ENCODE measurements at places on chromosomes 3 and 15.
A peak's percentile ranks its signal among the peaks of the same experiment; 100 is the strongest.

GRCh38 chr15:88776646-88777045 lies 26.6 kb upstream of the ACAN start:
- no peak for DNase-seq

- no peak for DNase-seq
These were observed 3.5 kb upstream of the MTFMT start for GRCh38 chr15:65032801-65033537.

- peak; percentile 58 for DNase-seq
These were observed 37.7 kb downstream of the SENP8 start for GRCh38 chr15:72155635-72156616.

DNA sequence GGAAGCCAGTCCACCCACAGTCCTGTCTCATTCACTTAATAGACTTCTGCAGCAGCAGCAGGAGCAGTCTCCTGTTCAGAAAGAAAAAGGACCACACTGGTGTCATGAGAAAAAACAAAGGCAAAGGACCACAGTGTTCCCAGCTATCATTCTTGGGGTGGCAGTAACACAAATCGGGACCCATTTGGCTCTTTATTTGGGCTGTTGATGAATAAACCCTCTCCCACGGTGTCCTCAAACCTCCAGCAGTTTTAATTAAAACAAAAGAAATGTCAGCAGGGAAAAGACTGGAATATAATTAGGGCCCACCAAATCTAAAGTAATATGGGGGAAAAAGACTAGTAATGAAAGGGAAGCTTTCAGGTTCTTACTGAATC lies 210.5 kb upstream of the SLC2A2 start:
- DNase-seq = no peak

GRCh38 chr15:27677951-27678350 lies 421.2 kb downstream of the OCA2 start:
- no peak for DNase-seq

DNA sequence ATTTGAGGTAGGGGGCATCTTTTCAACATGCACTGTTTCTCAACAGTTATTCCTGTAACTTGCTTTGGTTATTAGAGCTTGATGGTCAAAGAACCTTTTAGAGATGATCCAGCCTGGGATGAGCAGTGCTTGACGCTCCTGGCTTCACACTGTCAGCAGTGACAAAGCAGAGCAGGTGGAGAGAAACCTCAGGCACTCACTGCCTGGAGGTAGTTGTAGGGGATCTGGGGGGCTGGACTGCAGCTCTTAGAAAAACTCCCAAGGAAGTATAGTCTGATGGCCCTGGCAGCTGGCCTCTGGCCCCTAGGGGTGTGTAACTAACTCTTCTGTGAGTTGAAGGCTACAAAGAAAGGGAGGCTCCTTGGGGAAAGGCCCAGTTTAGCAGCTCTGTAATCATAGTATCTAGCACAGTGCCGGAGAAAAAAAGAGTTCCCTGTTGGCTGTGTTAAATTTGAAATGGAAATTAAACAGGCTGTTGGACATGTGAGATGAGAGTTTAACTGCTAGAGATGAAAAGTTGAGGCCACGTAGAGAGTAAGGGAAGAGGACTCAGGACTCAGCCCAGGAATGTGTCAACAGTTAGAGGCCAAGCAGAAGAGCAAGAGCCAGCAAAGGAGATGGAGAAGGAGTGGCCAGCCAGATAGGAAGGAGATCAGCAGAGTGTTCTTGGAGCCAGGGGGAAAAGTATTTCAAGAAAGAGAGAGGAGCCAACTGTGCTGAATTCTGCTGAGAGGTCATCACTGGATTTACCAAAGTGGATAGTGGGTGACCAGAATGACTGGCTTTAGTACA lies 14.2 kb downstream of the OXNAD1 start:
- no peak for DNase-seq

DNA sequence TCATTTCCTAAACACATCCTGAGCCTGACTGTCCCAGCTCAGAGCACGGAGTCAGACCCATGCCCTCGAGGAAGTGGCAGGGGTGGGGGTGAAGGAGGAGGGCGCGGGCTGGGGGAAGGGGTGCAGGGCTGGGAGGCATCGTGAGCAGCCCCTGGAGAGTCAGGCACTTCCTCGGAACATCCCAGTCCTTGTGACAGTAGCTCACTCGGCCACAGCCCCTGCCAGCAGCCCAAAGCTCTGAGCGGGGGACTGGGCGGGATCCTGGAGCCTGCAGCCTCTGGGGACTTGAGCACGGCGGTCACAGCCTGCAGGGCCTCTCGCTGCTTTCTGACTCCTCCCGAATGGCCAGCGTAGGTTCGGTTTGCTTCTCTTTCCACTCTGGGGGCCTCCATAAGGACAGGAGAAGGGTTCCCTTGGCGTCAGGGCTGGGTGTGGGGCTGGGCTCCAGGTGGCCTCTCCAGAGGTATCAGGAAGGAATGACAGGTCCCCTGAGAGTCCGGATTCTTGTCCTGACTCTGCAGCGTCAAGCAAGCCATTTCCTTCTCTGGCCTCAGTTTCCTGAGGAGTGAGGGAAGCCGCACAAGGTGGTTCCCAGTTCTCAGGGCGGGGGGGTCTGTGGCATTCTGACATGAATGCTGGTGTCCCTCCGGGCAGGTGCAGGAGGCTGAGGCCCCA lies 20.9 kb downstream of the PSTPIP1 start:
- DNase-seq = no peak

DNA sequence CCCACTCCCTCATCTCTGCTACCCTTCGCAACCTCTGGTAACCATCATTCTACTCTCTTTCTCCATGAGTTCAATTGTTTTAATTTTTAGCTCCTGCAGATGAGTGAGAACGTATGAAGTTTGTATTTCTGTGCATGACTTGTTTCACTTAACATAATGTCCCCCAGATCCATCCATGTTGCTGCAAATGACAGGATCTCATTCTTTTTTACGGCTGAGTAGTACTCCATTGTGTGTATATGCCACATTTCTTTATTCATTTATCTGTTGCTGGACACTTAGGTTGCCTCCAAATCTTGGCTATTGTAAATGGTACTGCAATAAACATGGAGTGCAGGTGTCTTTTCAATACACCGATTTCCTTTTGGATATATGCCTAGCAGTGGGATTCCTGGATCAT lies 12.1 kb downstream of the GALK2 start:
- no peak for DNase-seq

GRCh38 chr3:49161808-49162530 lies 4.2 kb downstream of the CCDC71 start:
- DNase-seq = no peak

DNA sequence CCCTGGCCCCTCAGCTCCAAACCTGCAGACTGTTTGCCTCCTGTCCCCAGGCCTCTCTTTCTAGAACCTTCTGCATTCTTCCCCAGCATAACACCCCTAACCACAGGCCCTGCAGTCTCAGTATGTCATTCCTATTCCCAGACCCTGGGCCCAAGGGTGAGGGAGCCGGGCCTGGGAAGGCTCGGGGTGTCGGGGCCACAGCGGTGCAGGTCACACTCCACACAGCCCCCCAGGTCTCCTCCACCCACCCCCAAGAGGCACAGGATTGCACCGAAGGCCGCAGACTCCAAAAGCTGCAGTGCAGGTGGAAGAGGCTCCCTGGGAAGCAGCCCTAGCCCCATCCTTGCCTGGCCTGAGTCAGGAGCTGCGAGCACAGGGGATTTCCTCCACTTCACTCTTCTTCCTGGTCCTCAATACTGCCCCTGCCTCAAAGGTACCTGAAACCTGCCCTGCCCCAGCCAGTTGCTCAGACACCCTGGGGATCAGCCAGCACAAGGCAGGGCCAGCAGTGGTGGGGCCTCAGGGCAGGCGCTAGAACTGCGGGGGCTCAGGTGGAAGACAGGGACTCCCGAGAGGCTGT lies 31.1 kb downstream of the TNK2 start:
- DNase-seq = no peak

DNA sequence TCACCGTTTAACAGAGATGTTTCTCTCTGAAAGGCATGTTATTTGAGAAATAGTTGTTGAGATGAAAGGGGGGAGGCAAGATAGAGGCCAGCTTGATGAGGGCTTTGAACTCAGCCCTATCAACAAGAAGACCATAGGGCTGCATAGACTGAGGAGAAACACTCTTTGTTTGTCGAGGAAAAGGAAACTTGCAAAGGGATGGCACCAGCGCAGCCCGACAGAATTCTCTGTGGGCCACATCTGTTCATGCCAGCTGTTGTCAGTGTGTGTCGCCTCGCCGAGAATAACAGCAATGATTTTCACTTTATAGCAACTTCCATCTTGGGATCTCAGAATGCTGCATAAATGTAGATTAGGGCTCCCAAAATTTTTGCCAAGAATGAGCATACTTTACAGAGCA lies 478.3 kb upstream of the TPRG1 start:
- DNase-seq = no peak

- no peak for DNase-seq
These were observed 15.8 kb upstream of the SST start for GRCh38 chr3:187685948-187686347.

DNA sequence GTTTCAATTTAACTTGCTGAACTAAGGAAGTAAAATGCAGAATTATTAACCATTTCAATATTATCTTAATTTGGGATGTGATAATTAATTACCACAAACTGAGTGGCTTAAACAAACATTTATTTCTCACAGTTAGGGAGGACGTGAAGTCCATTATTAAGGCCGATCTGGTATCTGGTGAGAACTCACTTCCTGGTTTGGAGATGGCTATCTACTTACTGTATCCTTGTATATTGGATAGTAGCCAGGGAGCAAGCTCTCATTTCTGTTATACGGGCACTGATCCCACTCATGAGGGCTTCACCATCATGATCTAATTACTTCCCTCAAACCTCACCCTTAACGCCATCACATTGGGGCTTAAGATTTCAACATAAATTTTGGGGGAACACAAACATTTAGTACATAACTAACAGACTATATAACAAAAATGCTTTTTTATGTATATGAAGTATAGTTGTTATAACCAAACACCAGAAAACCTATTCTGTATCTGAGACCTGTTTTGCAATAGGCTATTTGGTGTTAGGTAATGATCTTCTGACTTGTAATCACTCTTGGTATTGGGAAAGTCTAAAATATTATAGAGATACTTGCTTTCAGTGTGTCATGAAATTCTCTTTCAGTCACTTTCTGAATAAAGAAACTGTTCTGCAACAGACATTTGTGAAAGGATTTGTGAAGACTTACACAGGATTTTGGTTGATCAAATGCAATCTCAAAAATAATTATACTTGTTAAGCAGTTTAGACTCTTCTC lies 4.7 kb upstream of the KPNA4 start:
- peak; percentile 81 for DNase-seq

DNA sequence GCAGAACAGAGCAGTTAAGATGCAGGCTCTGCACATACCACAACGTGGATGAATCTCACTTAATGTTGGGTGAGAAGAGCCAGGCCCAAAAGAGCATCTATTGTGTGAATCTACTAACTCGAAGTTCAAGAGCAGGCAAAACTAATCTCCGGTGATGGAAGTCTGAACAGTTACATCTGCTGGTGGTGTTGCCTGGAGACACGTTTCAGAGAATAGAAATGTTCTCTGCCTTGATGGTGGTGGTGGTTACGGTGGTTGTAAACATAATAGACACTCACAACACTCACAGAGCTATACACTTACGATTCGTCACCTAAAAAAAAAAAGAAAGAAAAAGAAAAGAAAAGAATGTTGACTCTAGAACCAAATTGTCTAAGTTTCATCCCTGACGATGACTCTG lies 86.8 kb downstream of the LIPC start:
- no peak for DNase-seq

GRCh38 chr15:63918317-63918672 lies 84.5 kb upstream of the HERC1 start:
- no peak for DNase-seq

DNA sequence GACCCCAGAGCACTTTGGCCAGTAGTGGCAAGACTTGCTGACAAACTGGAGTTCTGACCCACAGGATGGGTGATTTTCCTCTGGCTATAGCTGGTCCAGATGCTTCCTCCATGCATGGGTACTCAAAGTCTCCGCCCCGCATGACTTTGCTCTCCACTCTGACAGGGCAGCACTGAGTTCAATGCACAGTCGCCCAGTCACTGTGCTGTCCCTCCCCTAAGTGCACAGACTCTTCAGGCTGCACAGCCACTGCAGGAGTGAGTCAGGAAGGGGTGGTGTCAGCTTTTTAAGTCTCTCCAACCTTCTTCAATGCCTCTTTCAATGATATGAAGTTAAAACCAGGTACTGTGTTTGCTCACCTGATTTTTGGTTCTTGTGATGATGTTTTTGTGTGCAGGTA lies 17.8 kb downstream of the TEX9 start:
- no peak for DNase-seq

DNA sequence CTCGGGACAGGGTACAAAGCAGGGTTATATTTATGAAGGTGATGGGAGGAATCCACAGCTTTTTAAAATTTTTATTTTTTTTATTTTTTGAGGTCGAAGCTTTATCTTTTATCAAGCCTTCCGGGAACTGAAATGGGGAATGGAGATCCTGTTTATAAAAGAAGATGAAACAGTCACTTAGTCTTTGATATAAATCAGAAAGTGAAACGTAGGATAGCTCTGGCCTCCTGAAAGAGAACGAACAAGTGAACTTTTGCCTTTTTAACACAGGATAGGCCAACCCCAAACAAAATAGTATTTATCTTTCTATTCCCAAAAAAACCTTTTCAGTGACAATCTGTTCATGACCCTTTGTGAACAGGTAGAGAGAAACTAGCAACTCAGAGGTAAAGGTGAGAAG lies 634.0 kb upstream of the LMCD1 start:
- DNase-seq = no peak

GRCh38 chr3:127585163-127585812 lies 5.2 kb downstream of the TPRA1 start:
- no peak for DNase-seq

- DNase-seq = no peak
These were observed 7.4 kb downstream of the RRP9 start for GRCh38 chr3:51934139-51934850.

GRCh38 chr15:100708916-100709315 lies 106.5 kb downstream of the ASB7 start:
- DNase-seq = no peak

DNA sequence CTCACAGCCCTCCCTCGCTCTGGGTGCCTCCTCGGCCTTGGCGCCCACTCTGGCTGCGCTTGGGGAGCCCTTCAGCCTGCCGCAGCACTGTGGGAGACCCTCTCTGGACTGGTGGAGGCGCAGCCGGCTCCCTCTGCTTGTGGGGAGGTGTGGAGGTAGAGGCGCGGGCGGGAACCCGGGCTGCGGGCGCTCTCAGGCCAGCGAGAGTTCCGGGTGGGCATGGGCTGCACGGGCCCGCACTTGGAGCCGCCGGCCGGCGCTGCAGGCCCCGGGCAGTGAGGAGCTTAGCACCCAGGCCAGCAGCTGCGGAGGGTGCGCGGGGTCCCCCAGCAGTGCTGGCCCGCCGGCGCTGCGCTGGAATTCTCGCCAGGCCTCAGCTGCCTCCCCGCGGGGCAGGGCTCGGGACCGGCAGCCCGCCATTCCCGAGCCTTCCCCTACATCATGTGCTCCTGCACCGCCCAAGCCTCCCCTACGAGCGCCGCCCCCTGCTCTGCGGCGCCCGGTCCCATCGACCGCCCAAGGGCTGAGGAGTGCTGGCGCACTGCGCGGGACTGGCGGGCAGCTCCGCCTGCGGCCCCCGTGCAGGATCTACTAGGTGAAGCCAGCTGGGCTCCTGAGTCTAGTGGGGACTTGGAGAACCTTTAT lies 46.0 kb upstream of the GSK3B start:
- DNase-seq = no peak

- no peak for DNase-seq
These were observed 190.3 kb downstream of the MCTP2 start for GRCh38 chr15:94421706-94422105.
